ENCODE measurements at places on chromosomes 12 and 14. TPM values are rescaled to one million over a fixed set of nuclear protein-coding genes. Genes with fewer than 3 reads are reported as not detected.

ADSS1 gene
- total RNA-seq = 2.0 TPM

PDE3A gene
- total RNA-seq = not detected

CLEC4D gene
- not detected for total RNA-seq

FOS gene
- 1,565 TPM for total RNA-seq

- no peak overlapping the region for H3K27ac ChIP-seq
- no peaks in the 10 kb centered on the region for H3K4me1 ChIP-seq
- no peak overlapping the region for H3K4me3 ChIP-seq
- H3K27me3 ChIP-seq = peaks cover 26% of the 10 kb centered on the region
- DNase-seq = no peak
Observed at GRCh38 chr12:54680374-54680773, 32.2 kb upstream of the DCD start.

- no peak overlapping the region for H3K27ac ChIP-seq
- no peaks in the 10 kb centered on the region for H3K36me3 ChIP-seq
- H3K27me3 ChIP-seq = peaks cover 7% of the 10 kb centered on the region
- DNase-seq = no peak
- H3K4me3 ChIP-seq = no peak overlapping the region
Observed at GRCh38 chr12:48868451-48868850, 2.8 kb upstream of the RND1 start.

DNA sequence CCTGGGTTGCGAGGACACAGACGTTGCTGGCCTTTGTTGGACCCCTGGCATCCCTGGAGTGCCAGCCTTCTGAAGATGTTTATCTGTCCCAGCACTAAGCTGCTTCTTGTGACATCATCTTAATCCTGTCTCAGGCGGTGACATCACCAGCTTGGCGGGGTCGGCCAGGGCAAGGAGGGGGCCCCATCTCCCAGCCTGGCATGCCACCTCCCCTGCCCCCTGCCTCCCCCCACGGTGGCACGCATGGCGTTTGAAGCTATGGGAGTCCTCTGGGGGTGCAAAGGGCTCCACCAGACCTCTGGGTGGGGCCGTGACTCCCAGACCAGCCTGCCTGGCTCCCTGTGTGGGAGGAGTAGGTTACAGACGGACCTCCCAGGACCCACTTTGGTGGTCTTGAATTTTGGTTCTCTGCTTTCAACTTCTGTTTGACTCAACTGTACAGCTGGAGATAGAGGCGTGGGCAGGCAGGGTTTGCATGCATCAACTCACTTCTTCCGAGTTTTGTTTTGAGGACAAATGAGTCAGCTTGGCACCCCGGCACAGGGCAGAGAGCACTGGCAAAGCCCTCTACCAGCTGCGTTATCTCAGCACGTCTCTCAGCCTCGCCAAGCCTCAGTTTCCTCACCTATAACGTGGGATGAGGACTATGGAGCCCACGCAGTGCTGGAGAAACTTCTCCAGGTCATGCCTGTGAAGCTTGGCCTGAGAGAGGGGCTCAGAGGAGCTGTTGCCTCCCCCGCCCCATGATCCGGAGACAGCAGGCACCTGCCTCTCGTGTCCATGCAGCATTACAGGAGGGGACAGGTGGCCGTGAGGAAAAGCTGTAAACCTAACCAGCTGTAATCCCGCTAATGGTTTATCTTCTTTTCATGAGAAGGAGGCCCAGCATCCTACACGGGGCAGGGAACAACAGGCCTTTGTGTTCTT lies 38.8 kb upstream of the EML1 start:
- H3K27ac ChIP-seq = no peak overlapping the region
- no peak for DNase-seq
- peaks cover 9% of the 10 kb centered on the region for H3K4me1 ChIP-seq
- peaks cover 32% of the 10 kb centered on the region for H3K27me3 ChIP-seq
